ENCODE measurements at places on chromosomes 1 and 21. TPM values are rescaled to one million over a fixed set of nuclear protein-coding genes. Genes with fewer than 3 reads are reported as not detected.
A peak's percentile ranks its signal among the peaks of the same experiment; 100 is the strongest.

Gene CYP4A11
- not detected for total RNA-seq

Gene HTR6
- not detected for total RNA-seq

Gene CA6
- total RNA-seq: not detected

Gene LPAR3
- total RNA-seq: 2.3 TPM

Gene KIF14
- total RNA-seq: 2.7 TPM

Gene GPX7
- total RNA-seq: 6.0 TPM

Gene ZNF683
- total RNA-seq: not detected

Gene CHRNB2
- total RNA-seq: 0.16 TPM

Gene FCRL4
- total RNA-seq: not detected

GRCh38 chr1:65072845-65073244 lies 75.2 kb upstream of the AK4 start:
- no peak overlapping the region for H3K4me3 ChIP-seq
- H3K27ac ChIP-seq: no peak overlapping the region
- DNase-seq: no peak

GRCh38 chr21:41029571-41029970 lies 138.4 kb upstream of the BACE2 start:
- DNase-seq: no peak
- no peaks in the 10 kb centered on the region for H3K36me3 ChIP-seq
- no peak overlapping the region for H3K4me3 ChIP-seq
- no peaks in the 10 kb centered on the region for H3K4me1 ChIP-seq

- no peaks in the 10 kb centered on the region for H3K36me3 ChIP-seq
- H3K27me3 ChIP-seq: peaks cover 4% of the 10 kb centered on the region
- H3K4me3 ChIP-seq: no peak overlapping the region
- H3K4me1 ChIP-seq: no peaks in the 10 kb centered on the region
- DNase-seq: no peak
Measured at GRCh38 chr1:34373912-34374311, 197.2 kb downstream of the C1orf94 start.

- no peaks in the 10 kb centered on the region for H3K36me3 ChIP-seq
- no peaks in the 10 kb centered on the region for H3K4me1 ChIP-seq
- peak; percentile 26 for DNase-seq
- H3K4me3 ChIP-seq: no peak overlapping the region
- no peak overlapping the region for H3K27ac ChIP-seq
Measured at GRCh38 chr1:163528710-163529348, 207.1 kb downstream of the NUF2 start.

DNA sequence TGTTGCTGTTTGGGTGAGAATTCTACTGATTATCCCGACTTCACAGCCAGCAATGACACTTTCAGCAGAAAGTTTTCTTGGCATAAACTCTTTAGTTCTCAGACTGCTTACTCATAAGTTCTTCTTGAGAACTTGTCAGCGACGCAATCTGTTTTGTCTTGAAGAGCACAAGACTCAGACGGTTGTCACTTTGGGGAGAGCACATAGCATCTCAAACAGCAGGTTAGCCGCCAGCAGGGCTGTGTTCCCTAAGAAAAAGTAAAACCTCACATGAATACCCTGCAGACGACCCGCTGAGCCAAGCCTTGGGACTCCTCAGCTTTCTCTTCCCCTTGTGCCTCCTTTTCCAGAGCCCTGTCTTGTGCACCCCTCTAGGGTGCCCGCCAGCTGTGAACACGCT lies 11.4 kb downstream of the AGMAT start:
- H3K4me1 ChIP-seq: no peaks in the 10 kb centered on the region
- H3K36me3 ChIP-seq: peaks cover 5% of the 10 kb centered on the region
- DNase-seq: no peak
- H3K27ac ChIP-seq: no peak overlapping the region
- H3K27me3 ChIP-seq: no peaks in the 10 kb centered on the region

- no peak overlapping the region for H3K27ac ChIP-seq
- H3K4me1 ChIP-seq: peaks cover 8% of the 10 kb centered on the region
- no peak for DNase-seq
- H3K4me3 ChIP-seq: no peak overlapping the region
- no peaks in the 10 kb centered on the region for H3K27me3 ChIP-seq
Measured at GRCh38 chr1:59592924-59593323, 221.8 kb upstream of the HOOK1 start.

GRCh38 chr1:26078286-26079177 lies 11.1 kb upstream of the TRIM63 start:
- H3K36me3 ChIP-seq: no peaks in the 10 kb centered on the region
- H3K27me3 ChIP-seq: no peaks in the 10 kb centered on the region
- H3K27ac ChIP-seq: no peak overlapping the region
- H3K4me1 ChIP-seq: no peaks in the 10 kb centered on the region

DNA sequence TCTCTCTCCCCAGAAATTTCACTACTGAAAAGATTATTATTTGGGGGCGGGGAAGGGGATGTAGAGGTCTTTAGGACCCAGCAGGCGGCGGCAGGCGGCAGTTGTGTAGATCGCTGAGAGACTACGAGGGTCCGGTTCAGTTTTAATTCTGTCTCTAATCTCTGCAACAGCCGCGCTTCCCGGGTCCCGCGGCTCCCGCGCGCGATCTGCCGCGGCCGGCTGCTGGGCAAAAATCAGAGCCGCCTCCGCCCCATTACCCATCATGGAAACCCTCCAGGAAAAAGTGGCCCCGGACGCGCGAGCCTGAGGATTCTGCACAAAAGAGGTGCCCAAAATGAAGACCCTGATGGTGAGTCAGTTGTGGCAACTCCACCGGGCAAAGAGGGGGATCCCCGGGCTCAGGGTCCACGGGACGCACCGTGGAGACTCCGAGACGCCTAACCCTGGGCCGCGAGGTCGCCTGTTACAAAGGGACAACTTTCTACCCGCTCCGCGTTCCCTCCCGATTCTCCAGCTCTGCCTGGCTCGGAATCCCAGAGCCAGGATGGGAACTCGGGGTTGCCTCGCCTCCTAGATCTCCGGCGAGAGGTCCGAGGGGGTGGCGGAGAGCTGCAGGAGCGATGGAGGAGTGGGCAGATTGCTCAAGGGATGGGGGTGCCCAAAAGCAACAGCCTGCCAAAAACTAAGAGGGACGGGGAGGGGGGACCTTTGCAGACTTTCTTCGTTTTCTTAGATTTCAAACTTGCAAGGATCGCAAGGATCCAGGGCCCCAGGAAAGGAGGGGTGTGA lies at the start of gene ST6GALNAC5:
TSS of gene ST6GALNAC5 (plus strand) at position 139 of the 789 bp plus-strand sequence.
- H3K27ac ChIP-seq: peak within 1 kb of the TSS; percentile 12
- H3K36me3 ChIP-seq: no peaks in the 10 kb centered on the region
- H3K27me3 ChIP-seq: peaks cover 19% of the 10 kb centered on the region
- no peaks in the 10 kb centered on the region for H3K4me1 ChIP-seq

GRCh38 chr21:44975720-44976555 lies 36.1 kb downstream of the SLX9 start:
- no peaks in the 10 kb centered on the region for H3K27me3 ChIP-seq
- H3K36me3 ChIP-seq: no peaks in the 10 kb centered on the region
- no peak overlapping the region for H3K4me3 ChIP-seq
- DNase-seq: no peak
- H3K4me1 ChIP-seq: no peaks in the 10 kb centered on the region
- no peak overlapping the region for H3K27ac ChIP-seq

DNA sequence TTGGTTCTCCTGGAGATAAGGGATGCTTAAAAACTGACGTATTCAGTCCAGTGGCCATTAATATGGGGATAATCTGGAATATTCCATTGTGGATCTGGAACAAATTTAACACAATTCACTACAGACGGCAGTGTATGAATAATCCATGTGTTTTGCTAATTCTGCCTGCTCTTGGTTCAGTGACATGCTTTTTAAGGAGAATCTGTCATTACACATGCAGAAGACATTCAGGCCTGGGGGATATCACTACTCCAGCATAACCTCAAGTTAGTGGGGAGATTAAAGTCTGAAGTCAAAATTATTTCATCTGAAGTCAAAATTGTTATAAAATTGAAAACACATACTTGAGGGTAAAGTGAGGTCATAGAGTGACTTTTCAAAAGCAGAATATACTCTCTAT lies 789.3 kb downstream of the USP25 start:
- H3K36me3 ChIP-seq: no peaks in the 10 kb centered on the region
- no peak overlapping the region for H3K4me3 ChIP-seq
- no peak for DNase-seq
- no peaks in the 10 kb centered on the region for H3K27me3 ChIP-seq
- no peaks in the 10 kb centered on the region for H3K4me1 ChIP-seq

GRCh38 chr1:34361781-34362357 lies 185.2 kb downstream of the C1orf94 start:
- DNase-seq: no peak
- H3K4me1 ChIP-seq: no peaks in the 10 kb centered on the region
- no peaks in the 10 kb centered on the region for H3K36me3 ChIP-seq
- H3K27ac ChIP-seq: no peak overlapping the region
- no peaks in the 10 kb centered on the region for H3K27me3 ChIP-seq
